ENCODE measurements at places on chromosomes 3 and 15. TPM values are rescaled to one million over a fixed set of nuclear protein-coding genes. Genes with fewer than 3 reads are reported as not detected.

DNA sequence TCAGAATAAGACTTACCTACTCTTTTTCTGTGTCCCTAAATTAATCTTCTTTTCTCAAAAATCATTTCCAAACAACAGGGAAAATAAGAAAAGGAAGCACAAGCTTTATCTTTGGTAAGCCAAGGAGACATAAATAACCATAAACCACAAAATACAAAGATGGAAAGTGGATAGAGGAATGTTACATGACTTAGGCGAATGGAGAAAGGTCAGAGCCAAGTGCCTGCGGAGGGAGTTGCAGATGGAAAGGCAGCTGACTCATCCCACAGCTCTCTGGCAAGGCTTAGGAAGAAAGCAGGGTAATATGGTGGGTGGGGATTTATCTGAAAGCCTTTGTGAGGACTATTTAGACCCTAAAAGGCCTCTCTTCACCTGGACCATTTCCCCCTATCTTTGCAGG, 72.8 kb downstream of the GALK2 start:
- DNase-seq = no peak
- no peak overlapping the region for H3K4me3 ChIP-seq
- H3K27me3 ChIP-seq = no peaks in the 10 kb centered on the region
- peaks cover 13% of the 10 kb centered on the region for H3K36me3 ChIP-seq
- no peaks in the 10 kb centered on the region for H3K4me1 ChIP-seq
- no peak overlapping the region for H3K27ac ChIP-seq

DNA sequence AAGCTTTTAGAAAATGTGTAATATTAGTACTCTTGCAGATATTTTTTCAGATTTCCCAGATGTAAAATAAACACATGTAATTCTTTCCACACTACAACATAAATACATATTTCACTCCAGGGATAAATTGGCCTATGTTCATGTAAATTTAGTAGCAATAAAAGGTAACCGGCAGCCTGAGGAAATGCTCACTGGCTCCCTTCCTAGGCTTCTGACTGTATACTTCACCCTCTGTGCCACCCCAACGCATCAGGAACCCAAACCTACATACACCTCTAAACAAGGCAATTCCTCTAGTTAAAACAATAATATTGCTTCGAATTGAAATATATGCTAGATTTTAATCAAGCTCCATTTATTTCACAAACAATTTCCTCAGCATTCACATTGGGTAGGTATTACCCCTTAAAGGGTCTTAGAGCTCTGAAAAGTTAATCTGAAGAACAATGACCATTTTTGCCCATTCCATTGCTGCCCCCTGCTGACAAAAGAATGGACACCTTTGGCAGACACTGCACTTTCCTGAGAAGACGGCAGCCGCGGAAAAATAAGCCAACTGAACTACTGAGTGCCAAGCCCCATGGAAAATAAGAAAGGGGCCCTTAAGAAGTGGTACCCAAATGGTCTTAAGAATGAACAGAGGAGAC, 212.5 kb downstream of the OSBPL10 start:
- no peaks in the 10 kb centered on the region for H3K4me1 ChIP-seq
- no peaks in the 10 kb centered on the region for H3K27me3 ChIP-seq
- no peak overlapping the region for H3K27ac ChIP-seq
- DNase-seq = peak; percentile 19
- no peak overlapping the region for H3K4me3 ChIP-seq
- no peaks in the 10 kb centered on the region for H3K36me3 ChIP-seq

- no peak overlapping the region for H3K4me3 ChIP-seq
- no peaks in the 10 kb centered on the region for H3K36me3 ChIP-seq
- H3K4me1 ChIP-seq = peaks cover 13% of the 10 kb centered on the region
- no peak for DNase-seq
Observed at GRCh38 chr3:128334086-128334645, 132.5 kb downstream of the DNAJB8 start.

- no peak overlapping the region for H3K4me3 ChIP-seq
- DNase-seq = no peak
- no peaks in the 10 kb centered on the region for H3K27me3 ChIP-seq
- no peaks in the 10 kb centered on the region for H3K36me3 ChIP-seq
- no peak overlapping the region for H3K27ac ChIP-seq
- no peaks in the 10 kb centered on the region for H3K4me1 ChIP-seq
Observed at GRCh38 chr15:76978522-76979330, 16.2 kb upstream of the PSTPIP1 start.

DNA sequence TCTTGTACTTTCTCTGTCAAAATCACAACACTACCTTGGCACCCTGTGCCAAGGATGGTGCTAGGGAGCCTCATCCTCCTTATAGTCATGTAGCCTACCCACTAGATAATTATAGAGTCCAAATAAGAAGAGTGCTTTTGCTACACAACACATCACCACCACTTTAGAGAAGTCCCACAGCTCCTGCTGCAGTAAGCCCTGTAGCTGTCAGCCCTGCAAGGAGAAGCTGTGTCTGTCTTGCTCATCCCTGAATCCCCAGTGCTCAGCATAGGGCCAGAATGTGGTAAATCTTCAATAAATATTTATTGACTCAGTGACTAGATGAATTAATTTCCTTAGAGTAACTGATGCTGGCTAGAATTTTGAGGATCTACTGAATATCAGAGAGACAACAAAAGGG, 190.8 kb downstream of the ZNF621 start:
- no peak overlapping the region for H3K4me3 ChIP-seq
- no peak overlapping the region for H3K27ac ChIP-seq
- no peak for DNase-seq

DNA sequence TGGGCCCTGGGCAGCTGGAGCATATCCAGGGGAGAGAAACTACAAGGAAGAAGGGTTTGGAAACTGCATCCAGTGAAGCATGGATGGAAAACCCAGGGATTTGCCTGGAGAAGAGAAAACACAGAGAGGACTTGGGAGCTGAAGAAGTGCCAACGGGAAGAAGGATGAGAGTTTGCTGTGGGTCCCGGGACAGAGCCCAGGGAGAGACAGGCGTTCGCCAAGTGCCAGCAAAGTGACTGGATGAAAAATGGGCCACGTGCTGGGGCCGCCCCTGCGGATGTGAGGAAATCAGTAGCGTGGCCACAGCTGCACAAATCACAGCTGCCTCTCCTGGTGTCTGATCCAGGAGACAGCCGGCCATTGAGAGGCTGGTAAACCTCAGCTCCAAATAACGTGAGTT, 70.4 kb downstream of the HES1 start:
- H3K27me3 ChIP-seq = peaks cover 12% of the 10 kb centered on the region
- no peak for DNase-seq
- H3K36me3 ChIP-seq = no peaks in the 10 kb centered on the region
- no peak overlapping the region for H3K4me3 ChIP-seq
- no peak overlapping the region for H3K27ac ChIP-seq

DNA sequence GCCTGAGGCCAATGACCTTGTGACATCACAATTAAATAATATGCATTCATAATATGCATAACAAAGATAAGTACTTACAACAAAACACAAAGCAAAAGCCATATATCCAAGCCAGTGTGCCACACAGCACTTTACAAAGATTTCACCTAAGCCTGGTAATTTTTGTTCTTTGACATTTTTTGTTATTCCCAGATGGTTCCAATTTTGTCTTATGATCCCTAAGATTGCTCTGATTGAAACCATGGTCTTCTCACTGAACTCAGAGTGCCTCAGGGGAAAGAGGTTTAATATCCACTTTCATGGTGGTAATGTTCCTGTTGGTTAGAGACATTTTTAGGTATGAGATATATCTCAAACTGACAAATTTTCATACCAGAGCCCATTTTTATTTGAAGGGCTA, 29.1 kb downstream of the RETNLB start:
- H3K4me1 ChIP-seq = no peaks in the 10 kb centered on the region
- H3K4me3 ChIP-seq = no peak overlapping the region
- H3K27me3 ChIP-seq = no peaks in the 10 kb centered on the region
- H3K27ac ChIP-seq = no peak overlapping the region
- no peak for DNase-seq

DNA sequence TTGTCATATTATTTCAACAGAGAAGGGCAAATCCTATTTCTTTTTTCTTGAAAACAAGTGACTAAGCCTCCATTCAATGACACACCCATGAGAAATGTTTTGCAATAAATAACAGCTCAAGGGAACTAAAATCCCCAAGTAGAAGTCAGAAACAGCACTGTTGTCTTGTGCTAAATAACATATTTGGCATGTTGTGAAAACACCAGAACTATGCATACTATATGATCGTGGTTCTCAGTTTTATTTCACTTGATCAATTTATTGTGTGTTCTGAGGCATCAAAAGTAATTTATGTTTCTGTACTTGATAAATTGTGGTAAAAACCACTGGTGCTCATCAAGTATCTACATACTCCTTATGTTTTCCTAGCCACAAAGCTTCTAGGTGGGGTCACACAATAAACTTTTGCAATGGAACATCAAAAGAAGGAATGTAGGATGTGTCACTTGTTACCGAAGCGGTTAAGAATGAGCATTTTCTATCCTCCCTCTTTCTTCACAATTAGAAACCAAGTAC, 691.7 kb upstream of the CBLB start:
- H3K4me3 ChIP-seq = no peak overlapping the region
- no peaks in the 10 kb centered on the region for H3K36me3 ChIP-seq
- H3K27me3 ChIP-seq = no peaks in the 10 kb centered on the region
- no peak overlapping the region for H3K27ac ChIP-seq
- H3K4me1 ChIP-seq = no peaks in the 10 kb centered on the region

DNA sequence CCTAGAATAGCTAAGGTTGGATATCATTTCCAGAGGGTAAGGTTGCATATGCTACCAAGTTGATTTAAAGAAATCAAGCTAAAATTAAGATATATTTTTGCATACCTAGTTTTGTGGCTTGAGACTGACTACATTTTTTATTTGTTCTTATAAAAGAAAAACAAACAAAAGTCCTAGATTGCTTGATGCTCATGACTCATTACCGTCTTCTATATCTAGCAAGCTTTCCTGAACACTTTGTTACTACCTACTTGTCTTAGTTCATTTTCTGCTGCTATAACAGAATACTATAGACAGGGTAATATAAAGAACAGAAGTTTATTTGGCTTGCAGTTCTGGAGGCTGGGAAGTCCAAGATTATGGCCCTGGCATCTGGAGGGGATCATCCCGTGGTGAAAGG, 152.1 kb upstream of the THRB start:
- H3K36me3 ChIP-seq = no peaks in the 10 kb centered on the region
- H3K27ac ChIP-seq = no peak overlapping the region
- no peak overlapping the region for H3K4me3 ChIP-seq
- no peak for DNase-seq
- H3K27me3 ChIP-seq = no peaks in the 10 kb centered on the region

DNA sequence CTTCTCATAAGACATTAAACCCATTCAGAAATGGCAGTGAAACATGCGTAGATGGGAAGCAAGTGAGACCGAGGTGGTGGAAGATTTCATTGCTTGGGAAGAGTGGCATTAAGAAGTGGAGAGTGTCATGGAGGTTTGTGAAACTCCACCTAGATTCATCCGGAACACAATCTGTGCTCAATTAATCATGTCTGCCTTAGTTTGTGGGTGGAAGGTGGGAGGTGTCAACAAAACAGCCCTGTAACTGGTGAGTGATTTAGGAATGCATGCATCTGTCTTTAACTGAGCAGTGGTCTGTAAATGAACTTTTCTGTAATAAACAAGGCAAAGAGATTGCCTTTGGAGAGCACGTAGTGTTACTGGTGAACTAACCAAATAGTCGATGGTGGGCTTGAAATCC, 113.7 kb downstream of the WNT5A start:
- H3K4me3 ChIP-seq = no peak overlapping the region
- H3K4me1 ChIP-seq = no peaks in the 10 kb centered on the region
- no peaks in the 10 kb centered on the region for H3K27me3 ChIP-seq
- no peak overlapping the region for H3K27ac ChIP-seq

- no peak overlapping the region for H3K4me3 ChIP-seq
- no peaks in the 10 kb centered on the region for H3K27me3 ChIP-seq
- no peaks in the 10 kb centered on the region for H3K36me3 ChIP-seq
Observed at GRCh38 chr15:71011503-71012155, 103.6 kb upstream of the THSD4 start.

CFAP92 gene
- 0.78 TPM for polyA plus RNA-seq

PLCB2 gene
- 11.7 TPM for polyA plus RNA-seq

CCR3 gene
- 0.15 TPM for polyA plus RNA-seq

CHRNA7 gene
- 15.8 TPM for polyA plus RNA-seq

ZSCAN2 gene
- polyA plus RNA-seq = 12.1 TPM

MESP2 gene
- 0.30 TPM for polyA plus RNA-seq

ULK4 gene
- polyA plus RNA-seq = 2.1 TPM

KBTBD13 gene
- polyA plus RNA-seq = 0.04 TPM
